Neuronal stem cell (in vitro differentiated cells): ENCODE measurements at places on chromosomes 1 and 21.

DNA sequence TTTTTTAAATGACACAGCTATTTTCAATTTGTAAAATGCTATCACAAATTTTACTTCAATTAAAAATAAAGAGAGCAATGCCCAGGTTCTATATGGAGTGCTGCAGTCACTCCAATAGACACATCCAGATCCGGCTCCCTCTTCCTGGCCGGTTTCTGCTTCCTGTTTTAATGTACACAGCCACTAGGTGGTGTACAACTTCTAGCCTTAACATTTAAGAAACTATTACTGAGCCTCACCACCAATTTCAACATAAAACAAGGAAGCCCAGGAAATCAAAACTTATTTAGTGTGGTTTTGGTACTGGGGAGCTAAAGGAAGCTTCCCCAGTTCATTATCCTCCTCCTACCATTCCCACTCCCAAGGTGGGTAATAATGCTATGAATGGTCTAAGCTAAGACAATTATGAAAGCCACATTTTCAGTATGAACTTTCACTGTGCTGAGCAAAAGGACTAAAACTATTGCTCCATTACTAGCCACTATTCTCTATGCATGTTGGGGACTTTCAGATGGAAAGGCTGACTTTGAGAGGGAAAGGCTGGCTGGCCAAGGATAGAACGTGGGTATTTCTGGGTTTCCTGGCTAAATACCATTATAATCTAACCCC lies 25.5 kb upstream of the MTMR11 start:
- no peaks in the 10 kb centered on the region for H3K27me3 ChIP-seq
- no peak overlapping the region for H3K4me3 ChIP-seq
- no peaks in the 10 kb centered on the region for H3K4me1 ChIP-seq
- H3K27ac ChIP-seq: no peak overlapping the region

DNA sequence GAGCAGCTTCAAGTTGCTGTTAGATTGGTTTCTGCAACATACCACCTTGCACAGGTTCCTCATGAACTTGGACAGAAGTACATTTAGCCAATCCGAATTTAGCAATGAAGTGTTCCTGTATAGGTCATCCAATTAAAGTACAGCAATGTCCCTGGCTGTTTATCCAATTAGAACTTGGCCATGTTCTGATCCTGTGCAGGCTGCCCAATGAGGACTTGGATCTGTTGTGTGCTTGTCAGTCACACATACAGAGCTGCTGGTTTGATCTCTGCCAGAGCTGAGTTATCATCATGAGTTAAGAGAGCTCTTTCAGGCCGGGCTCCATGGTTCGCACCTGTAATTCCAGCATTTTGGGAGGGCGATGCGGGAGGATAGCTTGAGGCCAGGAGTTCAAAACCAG lies 22.0 kb upstream of the IFNLR1 start:
- no peaks in the 10 kb centered on the region for H3K27me3 ChIP-seq
- DNase-seq: no peak
- no peaks in the 10 kb centered on the region for H3K4me1 ChIP-seq
- no peaks in the 10 kb centered on the region for H3K36me3 ChIP-seq
- H3K27ac ChIP-seq: no peak overlapping the region
- H3K4me3 ChIP-seq: no peak overlapping the region

GRCh38 chr21:31343680-31344480 lies at the start of gene TIAM1:
TSS of gene TIAM1 (minus strand) at chr21:31344261. CDS start at chr21:31266972, 77,289 bp downstream.
- H3K27ac ChIP-seq: peak within 1 kb of the TSS; percentile 19
- no peaks in the 10 kb centered on the region for H3K36me3 ChIP-seq
- peak; percentile 42 for DNase-seq

GRCh38 chr1:156249593-156249992 lies 1.7 kb upstream of the PAQR6 start:
- no peak overlapping the region for H3K4me3 ChIP-seq
- DNase-seq: no peak
- peaks cover 17% of the 10 kb centered on the region for H3K4me1 ChIP-seq
- peak overlapping the region; percentile 57 for H3K27ac ChIP-seq
- H3K27me3 ChIP-seq: no peaks in the 10 kb centered on the region
- peaks cover 42% of the 10 kb centered on the region for H3K36me3 ChIP-seq

DNA sequence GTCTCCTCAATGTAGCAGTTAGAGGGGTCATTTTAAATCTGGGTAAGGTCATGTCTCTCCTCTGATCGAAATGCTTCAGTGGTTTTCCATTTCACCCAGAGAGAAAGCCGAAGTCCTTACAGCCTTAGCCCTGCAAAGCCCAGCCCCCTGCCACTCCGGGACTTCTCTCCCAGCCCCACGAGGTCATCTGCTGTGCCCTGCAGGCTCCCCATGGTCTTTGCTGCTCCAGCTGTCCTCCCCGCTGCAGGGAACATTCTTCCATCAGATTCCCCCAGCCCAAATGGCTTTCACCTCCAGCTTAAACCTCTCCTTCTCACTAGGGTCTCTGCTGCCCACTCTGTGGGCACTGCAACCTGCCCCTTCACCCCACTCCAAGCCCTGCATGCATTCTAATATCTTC lies 626.5 kb downstream of the NPHP4 start:
- H3K27me3 ChIP-seq: no peaks in the 10 kb centered on the region
- H3K4me3 ChIP-seq: no peak overlapping the region
- no peaks in the 10 kb centered on the region for H3K4me1 ChIP-seq
- no peak overlapping the region for H3K27ac ChIP-seq
- H3K36me3 ChIP-seq: no peaks in the 10 kb centered on the region

GRCh38 chr1:208631506-208631905 lies 387.3 kb upstream of the PLXNA2 start:
- peaks cover 10% of the 10 kb centered on the region for H3K4me1 ChIP-seq
- no peak overlapping the region for H3K4me3 ChIP-seq
- peak; percentile 17 for DNase-seq
- no peaks in the 10 kb centered on the region for H3K36me3 ChIP-seq

DNA sequence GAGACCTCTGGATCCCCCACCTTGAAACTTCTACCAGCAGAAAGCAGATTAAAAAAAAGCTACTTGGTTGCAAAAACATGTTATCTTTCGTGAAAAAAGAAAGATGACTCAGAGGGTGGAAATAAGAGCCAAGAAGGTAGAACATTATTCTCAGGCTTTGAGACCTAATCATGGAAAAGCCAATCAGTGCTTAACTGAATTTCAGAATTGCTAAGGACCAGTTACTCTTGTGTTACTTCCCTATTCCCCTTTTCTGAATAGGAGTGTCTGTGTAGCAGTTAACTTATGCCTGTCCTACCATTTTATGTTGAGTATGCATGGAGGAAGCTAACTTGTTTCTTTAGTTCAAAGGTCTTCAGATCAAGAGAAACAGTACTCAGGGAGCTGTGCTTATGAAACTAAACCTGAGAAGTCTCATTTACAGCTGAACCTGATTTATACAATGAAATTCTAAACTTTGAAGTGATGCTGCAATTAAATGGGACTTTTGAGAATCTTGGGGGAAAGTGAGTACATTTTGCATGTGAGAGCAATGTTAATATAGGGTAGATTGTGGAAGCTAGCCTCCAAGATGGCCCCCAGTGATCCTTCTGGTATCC lies 15.1 kb upstream of the FOXD3 start:
- H3K4me1 ChIP-seq: no peaks in the 10 kb centered on the region
- no peaks in the 10 kb centered on the region for H3K36me3 ChIP-seq
- H3K27me3 ChIP-seq: peaks cover 7% of the 10 kb centered on the region

DNA sequence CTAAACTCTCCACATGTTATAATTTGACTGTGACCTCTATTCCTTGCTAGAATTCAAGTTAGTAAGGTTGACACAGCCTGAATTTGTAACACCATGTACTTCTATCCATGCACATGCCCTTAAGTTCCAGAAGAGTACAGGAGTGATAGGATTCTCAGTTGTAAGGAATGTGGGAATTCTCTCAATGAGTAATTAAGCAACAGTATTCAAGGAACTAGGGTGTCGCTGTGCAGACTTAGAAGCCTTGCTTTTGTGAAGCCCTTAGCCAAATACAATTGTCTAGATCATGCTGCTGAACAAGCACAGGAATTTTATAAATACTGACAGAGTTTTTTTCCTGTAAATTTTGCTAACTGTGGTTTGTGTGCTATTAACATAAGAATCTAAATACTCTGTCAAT lies 276.3 kb upstream of the PTBP2 start:
- no peak for DNase-seq
- H3K27ac ChIP-seq: no peak overlapping the region
- peaks cover 5% of the 10 kb centered on the region for H3K4me1 ChIP-seq
- H3K4me3 ChIP-seq: no peak overlapping the region

DNA sequence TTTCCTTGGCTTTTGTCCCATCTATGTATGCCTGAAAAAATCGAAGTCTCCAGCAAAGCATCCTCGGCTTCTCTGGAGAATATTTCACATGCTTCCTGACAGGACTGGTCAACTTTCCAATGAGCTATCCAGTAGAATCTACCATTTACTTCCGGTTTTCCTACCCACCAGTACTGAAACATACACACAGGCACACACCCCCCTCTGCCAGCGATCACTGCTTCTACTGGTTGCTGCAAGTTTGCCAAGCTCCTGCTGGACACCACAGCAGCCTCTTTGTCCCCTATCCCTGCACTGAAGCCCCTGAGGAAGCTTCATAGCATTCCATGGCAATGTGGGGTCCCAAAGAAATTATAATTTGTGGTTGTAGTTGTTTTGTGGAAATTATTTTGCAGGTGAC lies 536.8 kb downstream of the MATN1 start:
- H3K27me3 ChIP-seq: no peaks in the 10 kb centered on the region
- H3K27ac ChIP-seq: no peak overlapping the region
- H3K36me3 ChIP-seq: no peaks in the 10 kb centered on the region
- H3K4me1 ChIP-seq: no peaks in the 10 kb centered on the region
- DNase-seq: no peak

- H3K27me3 ChIP-seq: no peaks in the 10 kb centered on the region
- no peak overlapping the region for H3K4me3 ChIP-seq
- no peaks in the 10 kb centered on the region for H3K36me3 ChIP-seq
- peaks cover 8% of the 10 kb centered on the region for H3K4me1 ChIP-seq
- DNase-seq: no peak
- H3K27ac ChIP-seq: no peak overlapping the region
Measured at GRCh38 chr1:145891143-145891542, 5.5 kb upstream of the ANKRD35 start.

DNA sequence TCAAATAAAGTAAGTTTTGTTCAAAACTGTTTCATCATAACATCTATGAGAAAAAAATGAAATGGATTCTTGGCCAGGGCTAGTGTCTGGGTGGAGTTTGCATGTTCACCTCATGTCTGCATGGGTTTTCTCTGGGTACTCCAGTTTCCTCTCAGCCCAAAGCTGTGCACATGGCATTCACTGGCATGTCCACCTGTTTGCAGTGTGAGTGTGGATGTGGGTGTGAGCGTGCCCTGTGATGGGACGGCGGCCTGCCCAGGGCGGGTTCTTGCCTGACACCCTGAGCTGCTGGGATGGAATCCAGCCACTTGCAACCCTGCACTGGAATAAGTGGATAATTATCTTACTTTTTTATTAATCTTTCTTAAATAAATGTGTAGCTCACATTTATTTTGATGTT lies 185.5 kb downstream of the RYR2 start:
- no peaks in the 10 kb centered on the region for H3K36me3 ChIP-seq
- H3K4me3 ChIP-seq: no peak overlapping the region
- DNase-seq: no peak
- H3K27me3 ChIP-seq: no peaks in the 10 kb centered on the region

- H3K4me3 ChIP-seq: no peak overlapping the region
- H3K4me1 ChIP-seq: no peaks in the 10 kb centered on the region
- no peaks in the 10 kb centered on the region for H3K36me3 ChIP-seq
- H3K27me3 ChIP-seq: no peaks in the 10 kb centered on the region
Measured at GRCh38 chr1:50522691-50523342, 99.6 kb upstream of the DMRTA2 start.

GRCh38 chr1:18654599-18654998 lies 24.0 kb downstream of the PAX7 start:
- peaks cover 83% of the 10 kb centered on the region for H3K27me3 ChIP-seq
- H3K27ac ChIP-seq: no peak overlapping the region
- DNase-seq: no peak
- H3K36me3 ChIP-seq: no peaks in the 10 kb centered on the region

GRCh38 chr1:41806472-41807155 lies 112.1 kb downstream of the HIVEP3 start:
- H3K4me3 ChIP-seq: no peak overlapping the region
- no peaks in the 10 kb centered on the region for H3K27me3 ChIP-seq
- no peaks in the 10 kb centered on the region for H3K36me3 ChIP-seq
- no peak overlapping the region for H3K27ac ChIP-seq

- DNase-seq: no peak
- H3K4me1 ChIP-seq: no peaks in the 10 kb centered on the region
- H3K36me3 ChIP-seq: no peaks in the 10 kb centered on the region
- H3K27ac ChIP-seq: no peak overlapping the region
Measured at GRCh38 chr1:7529917-7530316, 241.2 kb upstream of the VAMP3 start.

- no peak overlapping the region for H3K27ac ChIP-seq
- no peak for DNase-seq
- H3K36me3 ChIP-seq: no peaks in the 10 kb centered on the region
- H3K27me3 ChIP-seq: no peaks in the 10 kb centered on the region
- H3K4me3 ChIP-seq: no peak overlapping the region
Measured at GRCh38 chr1:230012741-230013140, 54.3 kb upstream of the GALNT2 start.

DNA sequence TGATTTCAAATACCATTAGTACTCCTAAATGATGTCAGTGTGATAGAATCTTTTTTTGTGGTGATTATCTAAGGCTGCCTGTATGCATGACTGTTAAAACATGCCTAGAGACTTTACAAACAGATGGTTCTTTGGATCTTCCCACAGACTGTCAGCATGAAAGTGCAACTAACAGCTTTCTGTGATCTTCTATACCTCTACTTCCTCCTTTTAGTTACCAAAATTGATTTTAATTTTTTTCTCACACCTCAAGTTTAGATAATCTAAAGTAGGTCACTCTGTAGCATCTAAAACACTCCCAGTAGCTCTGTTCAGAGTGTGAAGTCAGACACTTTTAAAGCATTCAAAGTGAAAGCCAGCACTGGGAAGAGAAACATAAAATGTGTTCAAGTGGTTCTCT lies 534.5 kb downstream of the PTPRC start:
- no peaks in the 10 kb centered on the region for H3K27me3 ChIP-seq
- H3K4me3 ChIP-seq: no peak overlapping the region
- no peaks in the 10 kb centered on the region for H3K36me3 ChIP-seq
- no peaks in the 10 kb centered on the region for H3K4me1 ChIP-seq

GRCh38 chr1:89035080-89035479 lies 12.4 kb upstream of the GBP3 start:
- no peak for DNase-seq
- no peaks in the 10 kb centered on the region for H3K36me3 ChIP-seq
- no peak overlapping the region for H3K27ac ChIP-seq

DNA sequence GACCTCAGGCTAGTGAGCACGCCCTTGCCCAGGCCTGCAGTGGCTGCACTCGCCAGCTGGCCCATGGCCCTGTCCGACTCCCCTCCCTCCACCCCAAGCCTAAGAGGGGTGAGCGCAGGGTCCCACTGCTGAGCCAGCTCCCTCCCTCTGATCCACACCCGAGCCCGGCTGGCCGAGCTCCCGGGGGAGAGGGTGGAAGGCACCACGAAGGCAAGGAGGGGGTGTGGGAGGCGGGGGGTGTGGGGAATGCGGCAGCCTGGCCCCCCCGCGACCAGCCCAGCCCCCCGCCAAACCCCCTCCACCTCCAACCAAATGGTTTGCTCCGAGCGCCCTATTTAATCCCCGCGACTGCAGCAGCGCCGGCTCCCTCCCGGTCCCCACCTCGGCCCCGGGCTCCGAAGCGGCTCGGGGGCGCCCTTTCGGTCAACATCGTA lies at the start of gene CADM3:
CADM3 (plus strand) TSS at position 362 of the 434 bp plus-strand sequence. CDS start 151 bp downstream, outside the sequence.
- peak within 1 kb of the TSS; percentile 89 for H3K4me3 ChIP-seq
- DNase-seq: peak; percentile 61
- no peak within 1 kb of the TSS for H3K27ac ChIP-seq
- H3K4me1 ChIP-seq: peaks cover 8% of the 10 kb centered on the region
- no peaks in the 10 kb centered on the region for H3K36me3 ChIP-seq
